GM12892 (cell line): ENCODE measurements at places on chromosomes 3 and 15.

DNA sequence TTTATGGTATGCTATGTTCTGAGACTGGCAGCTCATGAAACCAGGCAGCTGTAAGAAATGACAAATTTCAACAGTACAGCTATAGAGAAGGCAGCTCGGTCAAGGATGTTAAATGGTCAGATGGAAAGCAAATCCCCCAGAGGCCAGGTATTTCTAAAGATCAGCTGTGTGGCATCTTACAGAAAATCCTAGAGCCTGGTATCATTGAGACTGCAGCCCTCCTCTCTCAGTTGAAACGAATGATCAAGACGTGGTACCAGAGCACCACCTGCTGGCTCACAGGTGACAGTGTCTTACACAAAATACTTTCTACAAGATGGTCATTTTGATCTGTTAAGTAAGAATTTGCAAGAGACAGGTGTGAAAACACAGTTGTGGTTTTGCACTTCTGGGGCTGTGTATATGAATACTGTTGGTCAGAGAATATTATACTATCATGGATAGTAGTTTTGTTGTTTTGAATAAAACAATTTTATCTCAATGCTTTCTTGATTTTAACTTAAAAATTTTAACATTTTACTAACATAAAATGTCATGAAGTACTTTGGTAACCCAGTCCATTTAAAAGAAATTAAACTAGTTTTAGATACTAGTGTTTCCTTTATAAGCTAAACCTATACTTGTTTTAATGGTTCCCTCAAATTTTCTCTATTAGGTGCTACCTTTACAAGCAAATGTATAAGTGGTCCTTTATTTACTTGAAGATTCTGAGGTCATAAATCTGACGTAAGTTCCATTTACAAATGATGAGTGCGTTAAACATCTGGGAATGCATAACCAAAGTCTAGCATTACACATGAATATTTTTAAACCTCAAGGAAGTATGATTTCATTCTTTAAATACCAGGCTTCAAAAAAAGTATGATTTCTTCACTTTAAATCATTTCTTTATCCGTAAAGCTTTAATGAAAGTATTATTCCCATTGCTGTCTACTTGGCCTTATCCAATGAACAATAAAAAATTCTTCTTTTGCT lies 121.8 kb downstream of the PDZRN3 start:
- DNase-seq: peak; percentile 29

GRCh38 chr15:90939756-90940155 lies 4.7 kb downstream of the UNC45A start:
- DNase-seq: no peak

DNA sequence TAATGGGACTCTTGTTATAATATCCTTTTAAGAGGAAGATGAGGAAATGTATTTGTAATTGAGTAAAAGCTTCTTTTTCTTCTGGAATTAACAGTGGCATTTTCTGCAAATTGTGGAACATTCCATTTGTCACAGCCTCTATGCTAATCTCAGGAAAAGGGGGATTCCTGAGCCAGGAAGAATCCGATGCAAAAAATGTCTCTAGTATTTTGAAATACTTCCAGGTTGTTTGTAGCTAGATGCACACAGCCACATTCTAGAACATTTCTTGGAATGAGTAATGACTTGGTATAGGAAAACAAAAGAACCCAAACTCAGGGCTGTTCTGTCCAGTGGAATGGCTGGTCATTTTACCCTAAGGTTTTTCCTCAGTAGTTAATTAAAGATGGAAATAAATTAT lies 98.5 kb upstream of the SLC2A2 start:
- DNase-seq: no peak

- no peak for DNase-seq
Observed at GRCh38 chr3:113894927-113895326, 52.9 kb upstream of the ZDHHC23 start.

- DNase-seq: no peak
Observed at GRCh38 chr3:124832782-124833709, 54.1 kb downstream of the ITGB5 start.

GRCh38 chr3:58129041-58129770 lies 81.6 kb downstream of the DNASE1L3 start:
- no peak for DNase-seq

DNA sequence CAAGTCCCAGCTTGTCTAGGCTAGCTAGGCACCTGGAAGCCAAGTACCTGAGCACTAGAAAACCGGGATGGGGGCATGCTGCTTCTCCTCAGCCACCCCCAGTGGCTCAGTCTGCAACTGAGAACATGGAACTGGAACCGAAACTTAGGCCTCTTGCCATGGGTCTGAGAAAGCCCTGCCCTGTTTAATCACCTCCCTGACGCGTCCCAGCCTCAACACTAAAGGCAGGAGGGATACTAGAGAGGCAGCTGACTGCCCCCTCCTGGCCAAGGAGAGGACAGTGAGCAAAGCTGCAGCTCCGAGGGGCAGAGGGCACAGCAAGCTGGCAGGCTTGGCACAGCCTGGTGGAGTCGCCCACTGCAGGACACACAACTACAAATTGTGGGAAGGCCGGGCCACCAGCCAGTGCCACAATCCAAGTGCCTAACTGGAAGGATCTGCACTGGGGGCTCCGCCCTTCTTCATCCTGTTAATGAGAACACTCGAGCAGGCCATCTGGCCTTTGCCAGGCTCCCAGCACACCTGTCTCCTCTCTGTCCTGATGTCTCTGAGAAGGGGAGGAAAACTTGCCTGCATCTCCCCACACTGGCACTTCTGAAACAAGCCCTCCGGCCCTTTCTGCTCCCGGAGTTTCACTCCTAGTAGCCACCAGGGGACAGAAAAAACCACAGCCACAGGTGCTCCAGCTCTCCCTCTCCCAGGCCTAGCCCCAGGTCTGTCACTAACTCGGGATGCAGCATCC lies 53.7 kb downstream of the BDH1 start:
- DNase-seq: peak; percentile 62

DNA sequence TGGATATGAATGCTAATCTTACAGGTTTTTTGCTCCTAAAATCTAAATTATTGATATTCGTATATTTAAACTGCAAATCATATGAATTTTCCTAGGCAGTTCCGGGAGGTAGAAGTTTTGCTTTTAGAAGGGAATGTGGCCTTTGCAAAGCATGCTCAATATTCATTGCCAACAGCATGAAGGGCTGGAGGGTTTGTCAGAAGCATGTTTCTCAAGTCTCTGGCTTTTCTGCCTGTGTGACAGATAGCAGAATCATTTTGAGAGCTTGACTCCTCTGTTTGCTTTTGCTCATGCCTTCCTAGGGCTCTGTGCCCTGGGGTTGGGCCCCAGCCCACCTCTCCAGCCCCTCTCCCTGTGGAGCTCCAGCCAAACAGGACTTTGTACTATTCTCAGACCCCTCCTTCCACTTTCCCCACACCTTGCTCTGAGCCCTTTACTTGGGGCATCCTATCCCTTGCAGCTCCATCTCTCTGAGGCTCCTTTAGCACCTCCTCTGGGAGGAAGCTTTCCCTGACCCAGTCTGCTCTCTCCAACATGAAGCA lies 91.3 kb downstream of the ARNT2 start:
- DNase-seq: no peak

GRCh38 chr15:39728845-39729244 lies 53.8 kb downstream of the FSIP1 start:
- no peak for DNase-seq

DNA sequence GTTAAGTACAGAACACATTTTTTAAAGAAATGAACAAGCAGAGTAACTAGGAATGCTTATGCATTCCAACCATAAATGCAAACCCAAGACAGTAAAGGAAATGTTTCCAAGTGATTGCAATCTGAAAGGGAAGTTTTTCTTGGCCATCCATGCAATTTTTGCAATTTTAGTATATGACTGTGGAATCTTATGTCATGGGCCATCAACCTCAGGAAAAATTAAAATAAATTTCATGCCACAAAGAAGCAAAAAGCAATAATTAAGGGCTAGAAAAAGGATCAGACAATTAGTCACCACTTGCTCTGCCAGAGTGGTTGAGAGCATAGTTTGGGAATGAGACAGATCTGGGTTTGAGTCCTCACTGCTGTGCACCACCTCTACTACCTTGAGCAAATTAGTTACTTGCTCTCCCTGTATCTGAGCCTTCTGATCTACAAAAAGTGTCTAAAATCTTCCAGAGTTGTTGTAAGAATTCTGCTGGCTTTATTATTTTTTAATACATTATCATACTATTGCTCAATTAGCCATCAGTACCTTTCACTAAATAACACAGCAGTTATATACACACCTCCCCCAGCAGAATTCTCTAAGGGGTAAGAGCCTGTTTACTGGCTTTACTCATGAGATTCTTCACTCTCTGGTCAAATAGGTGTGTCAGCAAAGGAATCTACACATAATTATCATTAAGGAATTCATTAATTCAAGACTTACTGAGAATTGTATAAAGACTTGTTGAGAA lies 49.7 kb upstream of the FBN1 start:
- DNase-seq: no peak

- no peak for DNase-seq
Observed at GRCh38 chr3:114375608-114376421, 82.0 kb downstream of the TIGIT start.

DNA sequence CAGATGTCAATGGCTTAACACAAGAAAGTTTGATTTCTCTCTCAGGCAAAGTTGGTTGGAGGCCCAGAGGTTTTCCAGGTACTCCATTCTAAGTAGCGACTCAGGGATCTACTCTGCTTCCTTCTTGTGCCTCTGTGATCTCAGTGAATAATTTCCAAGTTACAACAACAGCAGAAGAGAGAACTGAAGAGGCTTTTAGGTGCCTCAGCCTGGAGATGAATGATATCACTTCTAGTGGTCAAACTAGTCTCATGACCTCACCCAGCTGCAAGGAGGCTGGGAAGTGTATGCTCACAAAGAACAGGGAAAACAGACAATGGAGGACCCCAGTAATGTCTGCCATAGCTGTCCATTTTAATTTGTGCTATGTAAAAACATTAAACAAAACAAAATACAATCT lies 4.6 kb upstream of the PRICKLE2 start:
- no peak for DNase-seq

- no peak for DNase-seq
Observed at GRCh38 chr3:76438971-76439370, 600.9 kb upstream of the ROBO2 start.

DNA sequence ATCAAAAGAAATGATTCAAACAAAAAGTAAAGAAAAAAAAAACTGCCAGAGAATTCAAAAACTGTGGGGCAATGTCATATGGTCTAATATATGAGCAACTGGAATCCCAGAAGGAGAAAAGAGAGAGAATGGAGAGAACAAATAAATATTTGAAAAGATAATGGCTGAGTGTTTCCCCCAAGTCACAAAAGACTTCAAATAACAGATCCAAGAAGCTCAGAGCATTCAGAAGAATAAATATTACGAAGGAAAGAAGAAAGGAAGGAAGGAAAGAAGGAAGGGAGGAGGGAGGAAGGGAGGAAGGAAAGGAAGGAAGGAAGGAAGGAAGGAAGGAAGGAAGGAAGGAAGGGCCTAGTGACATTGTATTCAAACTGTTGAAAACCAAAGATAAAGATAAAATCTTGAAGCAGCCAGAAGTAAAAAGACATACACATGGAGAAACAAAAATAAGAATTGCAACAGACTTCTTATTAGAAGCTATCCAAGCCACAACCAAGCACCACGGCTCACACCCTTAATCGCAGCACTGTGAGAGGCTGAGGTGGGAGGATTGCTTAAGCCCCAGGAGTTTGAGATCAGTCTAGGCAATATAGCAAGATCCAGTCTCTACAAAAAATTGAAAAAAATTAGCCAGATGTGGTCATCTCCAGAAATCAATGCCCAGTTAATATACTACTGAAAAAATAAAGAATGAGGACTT lies 118.9 kb upstream of the IGSF10 start:
- DNase-seq: no peak

GRCh38 chr3:43015572-43015971 lies 36.5 kb downstream of the GASK1A start:
- no peak for DNase-seq

- DNase-seq: no peak
Observed at GRCh38 chr3:125324341-125324740, 50.8 kb downstream of the ZNF148 start.

DNA sequence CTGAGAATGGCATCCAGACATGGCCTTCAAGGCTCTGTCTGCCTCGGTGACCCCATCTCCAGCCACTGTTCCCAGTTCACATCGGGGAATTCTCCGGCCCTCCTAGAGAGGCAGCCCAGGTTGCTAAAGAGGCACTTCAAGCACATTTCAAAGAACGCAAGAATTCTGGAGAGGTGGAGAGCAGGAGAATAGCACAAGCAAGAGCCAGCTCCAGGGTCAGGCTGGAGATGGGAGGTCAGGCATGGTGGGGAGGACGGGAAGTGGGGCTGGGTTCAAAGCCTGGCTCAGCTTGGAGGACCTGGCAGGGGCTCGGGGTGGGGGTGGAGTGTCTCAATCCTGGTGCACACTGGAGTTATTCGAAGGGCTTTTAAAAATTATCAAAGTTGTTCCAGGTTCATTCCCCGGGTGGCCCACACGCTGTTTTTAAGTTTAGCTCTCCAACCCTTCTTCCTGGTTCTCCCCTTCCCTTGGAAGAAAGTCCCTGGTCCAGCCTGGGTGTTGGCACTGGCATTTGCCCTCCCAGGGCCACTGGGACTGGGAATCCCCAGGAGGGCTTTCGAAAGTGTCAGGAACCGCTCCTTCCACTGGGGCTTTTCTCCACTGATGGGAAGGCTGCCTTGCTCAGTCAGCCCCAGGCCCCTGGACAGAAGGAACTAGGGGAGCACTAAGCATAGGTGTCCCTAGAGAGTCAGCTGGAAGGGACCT lies 35.8 kb downstream of the ZNF710 start:
- no peak for DNase-seq
